CD8-positive, alpha-beta memory T cell (primary cell): ENCODE measurements at places on chromosomes 3 and 15. TPM values are rescaled to one million over a fixed set of nuclear protein-coding genes. Genes with fewer than 3 reads are reported as not detected.

DNA sequence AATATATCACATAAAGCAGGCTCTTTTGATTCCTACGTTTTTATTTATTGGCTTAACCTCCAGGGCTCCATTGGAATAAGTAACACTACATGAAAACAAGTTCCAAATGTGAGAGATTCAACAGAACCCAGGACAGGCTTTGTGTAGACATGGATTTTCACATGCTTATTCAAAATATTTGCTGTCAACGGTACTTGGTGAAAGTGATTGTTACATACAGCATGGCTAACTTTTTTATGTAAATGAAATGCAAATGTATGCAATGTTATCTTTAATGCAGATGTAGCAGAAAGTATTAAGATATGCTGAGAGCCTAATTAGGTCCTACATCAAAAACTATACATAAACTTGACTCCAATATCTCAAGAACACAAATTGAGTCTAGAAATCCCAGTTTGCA lies 212.0 kb downstream of the RORA start:
- no peaks in the 10 kb centered on the region for H3K36me3 ChIP-seq
- no peaks in the 10 kb centered on the region for H3K4me1 ChIP-seq
- no peak overlapping the region for H3K4me3 ChIP-seq
- H3K27ac ChIP-seq, result no peak overlapping the region
- no peaks in the 10 kb centered on the region for H3K27me3 ChIP-seq
- DNase-seq, result no peak

- no peak overlapping the region for H3K27ac ChIP-seq
- H3K4me3 ChIP-seq, result no peak overlapping the region
- H3K36me3 ChIP-seq, result no peaks in the 10 kb centered on the region
Measured at GRCh38 chr15:100877551-100877950, 2.1 kb upstream of the ALDH1A3 start.

Gene GMNC
- not detected for total RNA-seq

Gene C15orf62
- 0.44 TPM for total RNA-seq

DNA sequence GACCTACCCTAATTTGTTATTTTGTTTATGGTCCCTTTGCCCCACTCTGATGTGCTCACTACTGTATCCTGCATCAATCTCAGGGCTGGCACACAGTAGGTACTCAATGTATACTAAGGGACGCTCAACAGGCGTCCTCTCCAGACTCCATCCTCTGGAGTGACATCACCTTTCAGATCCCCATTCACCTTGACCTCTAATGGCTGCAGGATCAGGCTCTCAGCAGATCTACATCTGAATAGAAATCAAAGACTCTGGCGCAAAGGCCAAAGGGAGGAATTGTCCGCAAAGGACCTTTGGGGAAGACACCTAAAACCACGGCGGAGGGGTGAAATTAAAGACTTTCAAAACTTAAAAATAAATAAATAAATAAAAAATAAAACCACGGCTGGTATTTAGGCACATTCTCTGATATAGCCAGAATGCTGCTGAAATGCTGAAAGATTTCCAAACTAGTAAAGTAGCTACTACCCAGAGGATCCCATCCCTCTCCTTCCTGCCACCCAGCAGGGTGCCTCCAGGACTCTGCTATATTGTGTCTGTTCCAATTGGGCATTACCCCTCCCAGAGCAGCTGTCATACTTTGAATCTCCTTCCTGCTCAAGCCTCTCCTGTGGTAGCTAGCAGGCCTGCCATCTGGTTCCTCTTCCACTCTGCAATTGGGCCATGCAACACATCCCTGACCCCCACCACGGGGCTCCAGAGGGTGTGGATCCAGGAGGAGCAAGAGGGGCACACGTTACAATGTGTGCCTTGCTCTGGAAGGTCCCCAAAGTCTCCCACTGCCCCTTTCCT lies 6.1 kb downstream of the SHF start:
- H3K4me3 ChIP-seq, result no peak overlapping the region
- peaks cover 7% of the 10 kb centered on the region for H3K4me1 ChIP-seq
- H3K27me3 ChIP-seq, result no peaks in the 10 kb centered on the region
- H3K36me3 ChIP-seq, result no peaks in the 10 kb centered on the region

GRCh38 chr15:67389975-67390374 lies 131.0 kb upstream of the C15orf61 start:
- H3K4me1 ChIP-seq, result no peaks in the 10 kb centered on the region
- DNase-seq, result no peak
- H3K27me3 ChIP-seq, result no peaks in the 10 kb centered on the region
- H3K4me3 ChIP-seq, result no peak overlapping the region

DNA sequence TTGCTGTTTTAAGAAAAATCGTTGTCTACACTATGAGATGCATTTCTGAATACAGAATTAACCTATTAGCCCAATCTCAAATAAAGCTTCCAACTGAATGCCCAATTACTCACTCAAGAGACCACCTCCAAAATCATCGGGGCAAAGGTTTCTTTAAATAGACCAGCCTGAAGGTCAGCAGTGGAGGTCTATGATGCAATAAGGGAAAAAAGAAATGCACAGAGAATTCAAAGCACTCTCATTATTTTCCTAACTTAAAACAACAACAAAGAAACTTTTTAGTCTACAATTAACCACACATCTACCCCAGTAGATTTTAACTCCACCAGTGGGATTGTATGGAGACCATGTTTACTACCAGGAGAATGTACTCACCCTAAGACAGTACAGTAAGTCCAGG lies 657.7 kb upstream of the CCDC54 start:
- H3K4me3 ChIP-seq, result no peak overlapping the region
- no peaks in the 10 kb centered on the region for H3K27me3 ChIP-seq
- H3K36me3 ChIP-seq, result no peaks in the 10 kb centered on the region
- H3K27ac ChIP-seq, result no peak overlapping the region
- no peaks in the 10 kb centered on the region for H3K4me1 ChIP-seq
- no peak for DNase-seq

Gene ATP8B4
- 8.5 TPM for total RNA-seq

Gene SLC22A13
- 0.28 TPM for total RNA-seq

GRCh38 chr15:77549576-77550288 lies 83.0 kb downstream of the LINGO1 start:
- H3K27me3 ChIP-seq, result no peaks in the 10 kb centered on the region
- H3K4me3 ChIP-seq, result no peak overlapping the region
- H3K36me3 ChIP-seq, result no peaks in the 10 kb centered on the region
- no peaks in the 10 kb centered on the region for H3K4me1 ChIP-seq
- no peak for DNase-seq

DNA sequence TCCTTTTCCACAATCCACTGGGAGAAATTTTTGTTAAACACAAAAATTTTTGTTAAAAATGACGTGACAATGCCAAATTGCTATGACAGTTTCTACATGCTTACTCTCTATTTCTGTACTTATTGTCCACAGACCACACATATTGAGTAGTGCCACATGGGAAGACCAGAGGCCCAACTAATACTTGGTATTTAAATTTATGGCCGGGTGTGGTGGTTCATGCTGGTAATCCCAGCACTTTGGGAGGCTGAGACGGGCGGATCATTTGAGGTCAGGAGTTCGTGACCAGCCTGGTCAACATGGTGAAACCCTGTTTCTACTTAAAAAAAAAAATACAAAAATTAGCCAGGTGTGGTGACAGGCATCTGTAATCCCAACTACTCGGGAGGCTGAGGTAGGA lies 20.3 kb downstream of the ZBTB11 start:
- H3K4me3 ChIP-seq, result no peak overlapping the region
- H3K4me1 ChIP-seq, result no peaks in the 10 kb centered on the region
- no peak overlapping the region for H3K27ac ChIP-seq
- H3K36me3 ChIP-seq, result peaks cover 49% of the 10 kb centered on the region

DNA sequence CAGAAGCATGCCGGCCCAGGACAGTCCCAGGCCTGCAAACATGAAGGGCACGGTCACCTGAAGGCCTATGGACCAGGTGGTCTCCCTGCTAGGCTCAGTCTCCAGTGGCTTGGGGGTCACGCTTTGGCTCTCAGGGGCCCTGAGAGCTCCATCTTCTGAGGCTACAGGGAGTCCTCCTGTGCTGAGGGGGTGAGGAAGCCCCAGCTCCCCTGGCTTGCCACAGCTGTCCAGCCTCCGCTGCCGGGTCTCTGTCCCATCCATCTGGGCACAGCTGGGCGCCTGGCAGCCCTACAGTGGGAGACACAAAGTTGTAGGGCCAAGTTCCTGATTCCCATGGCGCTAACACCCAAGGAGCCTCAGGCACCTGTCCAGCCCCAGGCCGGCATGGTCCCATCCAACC lies 16.0 kb downstream of the SLC41A3 start:
- no peak overlapping the region for H3K4me3 ChIP-seq
- peaks cover 7% of the 10 kb centered on the region for H3K4me1 ChIP-seq
- no peaks in the 10 kb centered on the region for H3K36me3 ChIP-seq
- no peak overlapping the region for H3K27ac ChIP-seq

DNA sequence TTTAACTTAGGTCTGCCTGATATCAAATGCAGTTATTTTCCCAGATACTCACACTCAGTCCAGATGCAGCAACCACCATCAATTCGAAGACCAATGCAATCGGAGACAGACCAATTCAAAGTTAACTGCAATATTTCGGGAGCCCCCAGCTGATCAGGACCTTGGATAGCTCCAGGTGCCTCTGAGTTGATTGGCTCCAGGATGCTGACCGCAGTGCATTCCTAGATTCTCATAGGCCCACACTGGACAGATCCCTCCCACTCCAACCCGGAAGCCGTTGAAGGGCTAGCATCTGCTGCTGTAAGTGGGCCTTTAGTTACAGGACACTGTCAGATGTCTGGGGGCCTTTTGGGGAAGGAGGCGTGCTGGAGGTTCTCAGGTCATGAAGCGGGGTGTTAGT lies 89.5 kb upstream of the ATP2B2 start:
- H3K27me3 ChIP-seq, result no peaks in the 10 kb centered on the region
- peak; percentile 9 for DNase-seq
- no peak overlapping the region for H3K27ac ChIP-seq
- H3K4me3 ChIP-seq, result no peak overlapping the region
- H3K36me3 ChIP-seq, result no peaks in the 10 kb centered on the region

Gene HCLS1
- total RNA-seq, result 184 TPM

Gene EPHB3
- 0.04 TPM for total RNA-seq

Gene ABHD2
- total RNA-seq, result 79.8 TPM

GRCh38 chr3:45487508-45487907 lies 99.1 kb downstream of the LARS2 start:
- DNase-seq, result no peak
- no peaks in the 10 kb centered on the region for H3K27me3 ChIP-seq
- H3K27ac ChIP-seq, result no peak overlapping the region
- H3K4me1 ChIP-seq, result no peaks in the 10 kb centered on the region
- H3K36me3 ChIP-seq, result no peaks in the 10 kb centered on the region

DNA sequence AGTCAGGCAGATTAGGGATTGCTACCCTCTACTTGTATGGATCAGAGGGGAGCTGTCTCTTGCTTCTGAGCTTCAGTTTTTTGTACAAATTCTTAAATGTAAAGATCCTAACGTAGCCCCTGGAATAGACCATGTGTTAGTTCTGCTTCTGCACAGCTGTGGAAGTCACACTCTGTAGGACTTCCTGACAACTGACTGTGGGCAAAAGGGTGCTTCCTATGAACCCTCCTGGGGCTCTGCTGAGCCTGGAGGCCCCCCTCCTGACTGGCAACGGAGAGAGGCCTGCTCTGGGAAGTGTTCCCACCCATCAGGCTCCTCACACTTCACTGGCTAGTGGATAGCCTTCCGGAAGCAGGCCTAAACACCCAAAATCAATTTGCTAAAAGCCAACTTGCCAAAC lies 131.0 kb downstream of the RPLP1 start:
- H3K4me1 ChIP-seq, result no peaks in the 10 kb centered on the region
- H3K36me3 ChIP-seq, result no peaks in the 10 kb centered on the region
- no peaks in the 10 kb centered on the region for H3K27me3 ChIP-seq
- DNase-seq, result no peak
- no peak overlapping the region for H3K4me3 ChIP-seq
- H3K27ac ChIP-seq, result no peak overlapping the region

DNA sequence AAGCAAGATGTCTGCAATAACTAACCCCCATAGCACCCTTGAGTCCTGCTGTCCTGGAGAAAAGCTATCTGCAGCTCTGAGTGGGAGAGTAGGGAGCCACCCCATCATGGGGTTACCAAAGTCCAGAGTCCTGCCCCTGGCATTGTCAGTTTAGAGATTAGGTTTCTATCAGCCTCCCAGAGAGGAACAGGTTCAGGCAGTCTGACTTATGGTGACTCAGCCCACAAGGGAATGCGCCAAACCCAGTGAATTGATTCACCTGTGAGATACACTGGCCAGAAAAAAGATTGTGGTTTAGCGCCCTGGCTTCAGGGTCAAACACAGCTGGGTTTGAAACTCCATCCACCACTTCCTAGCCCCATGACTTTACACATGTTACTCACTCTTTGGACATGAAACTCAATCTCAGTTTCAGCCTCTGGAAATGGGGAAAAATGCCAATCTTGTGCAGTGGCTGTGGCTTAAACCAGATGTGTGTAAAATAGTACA lies 263.6 kb upstream of the HES1 start:
- no peak overlapping the region for H3K4me3 ChIP-seq
- H3K27me3 ChIP-seq, result no peaks in the 10 kb centered on the region

DNA sequence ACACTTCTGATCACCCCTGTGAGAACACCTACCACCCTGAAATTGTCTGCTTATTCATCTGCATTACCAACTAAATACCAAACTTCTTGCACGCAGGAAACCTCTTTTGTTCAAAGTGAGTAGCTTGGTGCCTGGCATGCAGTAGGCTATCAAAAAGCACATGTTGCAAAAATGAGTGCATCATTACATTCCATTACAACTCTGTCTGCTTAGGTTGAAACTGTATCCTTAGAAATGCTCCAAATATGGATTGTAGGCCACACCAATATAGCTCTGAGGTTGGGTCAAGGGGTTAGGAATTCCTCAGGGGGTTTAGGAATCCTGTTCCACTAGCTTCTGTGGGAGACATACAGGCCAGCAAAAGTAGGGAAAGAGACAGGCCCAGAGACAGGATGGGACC lies 107.2 kb downstream of the THRB start:
- H3K27me3 ChIP-seq, result no peaks in the 10 kb centered on the region
- H3K27ac ChIP-seq, result no peak overlapping the region
- no peaks in the 10 kb centered on the region for H3K36me3 ChIP-seq
- no peak for DNase-seq
- no peaks in the 10 kb centered on the region for H3K4me1 ChIP-seq

Gene DVL3
- total RNA-seq, result 38.5 TPM

DNA sequence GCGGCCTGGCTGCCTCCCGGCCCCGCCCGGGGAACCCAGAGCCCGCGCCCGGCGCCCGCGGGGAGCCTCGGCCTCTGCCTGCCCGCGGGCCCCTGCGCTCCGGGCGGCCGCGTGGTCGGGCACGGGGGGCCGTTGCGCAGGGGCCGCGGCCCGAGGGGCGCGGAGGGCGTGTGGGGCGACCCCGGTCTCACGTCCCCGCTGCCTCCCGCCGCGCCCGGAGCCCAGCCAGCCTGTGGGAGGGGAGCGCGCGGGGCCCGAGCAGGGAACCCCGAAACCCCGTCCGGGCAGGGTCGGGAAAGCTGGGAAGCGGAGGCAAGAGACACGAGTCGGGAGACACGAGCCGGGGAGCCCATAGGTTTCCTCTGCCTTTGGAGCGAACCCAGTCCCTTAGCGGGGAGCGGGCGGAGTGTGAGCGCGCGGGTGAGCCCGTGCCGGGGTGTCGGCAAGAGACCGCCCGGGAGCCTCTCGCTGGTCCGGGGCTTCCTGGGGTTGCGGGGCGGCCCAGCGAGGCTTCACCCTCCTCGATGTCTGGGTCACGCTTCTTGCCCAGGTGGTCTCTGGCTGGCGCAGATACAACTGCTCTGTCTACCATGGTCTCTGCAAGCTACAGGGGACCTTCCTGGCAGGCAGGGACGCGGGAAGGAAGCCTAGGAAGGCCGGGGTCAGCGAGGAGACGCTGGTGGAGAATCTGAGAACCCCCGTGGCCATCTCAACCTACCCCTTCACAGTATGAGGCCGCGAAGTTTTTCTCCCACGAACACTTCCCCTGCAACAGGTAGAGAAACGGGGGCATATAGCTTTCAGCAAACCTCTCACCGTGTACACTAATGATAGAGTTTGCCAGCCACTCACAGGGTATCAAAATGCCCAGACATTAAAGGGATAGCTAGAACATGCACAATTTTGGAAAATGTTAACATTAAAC lies 586 bp downstream of the LRRK1 start:
- H3K4me3 ChIP-seq, result no peak overlapping the region
- H3K27ac ChIP-seq, result no peak overlapping the region
- H3K27me3 ChIP-seq, result peaks cover 21% of the 10 kb centered on the region
- H3K4me1 ChIP-seq, result peaks cover 4% of the 10 kb centered on the region
- DNase-seq, result no peak
- H3K36me3 ChIP-seq, result no peaks in the 10 kb centered on the region
